ENCODE measurements at places on chromosomes 4 and X. TPM values are rescaled to one million over a fixed set of nuclear protein-coding genes. Genes with fewer than 3 reads are reported as not detected.

DNA sequence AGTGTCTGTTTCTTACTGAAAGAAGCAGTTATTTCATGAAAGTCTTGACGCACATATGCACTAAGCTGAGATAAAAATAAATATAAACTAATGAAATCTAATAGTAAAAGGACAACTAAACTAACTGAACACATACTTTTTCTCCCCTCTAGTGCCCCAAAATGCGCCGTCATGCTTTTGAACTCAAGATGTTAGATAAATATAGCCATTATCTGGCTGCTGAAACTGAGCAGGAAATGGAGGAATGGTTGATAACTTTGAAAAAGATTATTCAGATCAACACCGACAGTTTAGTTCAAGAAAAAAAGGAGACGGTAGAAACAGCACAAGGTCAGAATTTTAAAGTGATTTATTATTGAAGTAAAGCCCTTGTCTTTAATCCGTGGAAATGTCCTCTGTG is 70.2 kb downstream of the DOCK11 start:
- no peak for DNase-seq

GRCh38 chr4:149292425-149293007 is 523.1 kb downstream of the IQCM start:
- DNase-seq: no peak

GRCh38 chr4:88697588-88698329 is at the start of gene NAP1L5:
NAP1L5 (minus strand) TSS chr4:88697829; CDS start chr4:88697754, 75 bp downstream.
- DNase-seq: peak; percentile 31

- no peak for DNase-seq
Observed at GRCh38 chrX:88863726-88864125, 116.7 kb downstream of the CPXCR1 start.

DNA sequence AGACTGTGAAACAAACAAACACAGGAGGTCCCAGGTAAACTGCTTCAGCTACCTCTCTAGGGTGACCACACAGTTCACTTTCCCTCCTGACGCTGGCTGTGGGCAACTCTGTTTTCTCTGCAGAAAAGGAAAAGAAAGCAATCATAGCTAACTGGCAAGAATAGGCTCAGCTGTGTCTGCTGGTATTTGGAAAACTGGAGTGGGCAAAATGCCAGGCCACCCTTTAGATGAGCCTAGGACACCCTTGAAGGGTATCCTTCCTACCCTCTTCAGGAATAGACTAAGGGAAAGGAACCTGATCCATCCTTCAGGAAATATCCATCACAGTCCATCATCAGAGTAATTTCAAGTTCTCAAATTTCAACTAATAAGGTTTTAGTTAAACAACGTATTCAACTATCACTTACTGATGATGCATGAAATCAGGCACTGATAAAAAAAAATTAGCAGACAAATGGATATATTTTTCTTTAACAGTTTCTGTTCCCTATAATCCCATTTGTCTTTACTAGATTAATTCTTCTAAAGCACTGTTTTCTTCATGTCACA is 60.9 kb downstream of the CAMK2D start:
- no peak for DNase-seq

DNA sequence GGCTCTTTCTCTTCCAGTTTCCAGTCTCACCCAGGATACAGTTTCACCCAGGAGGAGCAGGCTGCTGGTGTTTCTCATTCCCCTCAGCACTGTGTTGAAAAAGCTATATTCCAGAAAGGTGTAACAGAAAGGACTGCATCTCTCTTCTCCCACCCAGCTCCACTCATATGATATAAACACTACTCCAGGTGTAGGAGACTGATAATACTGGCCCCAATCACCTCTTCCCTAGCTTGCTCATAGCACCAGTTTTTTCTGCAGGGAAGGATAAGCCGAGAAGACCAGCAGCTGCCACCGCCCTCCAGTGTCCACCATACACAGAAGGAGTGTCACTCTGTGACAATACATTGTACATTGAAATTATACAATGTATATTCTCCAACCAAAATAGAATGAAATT is 105.5 kb upstream of the STK26 start:
- DNase-seq: no peak

GRCh38 chrX:103666202-103667107 is 20.0 kb downstream of the MORF4L2 start:
- DNase-seq: no peak

DNA sequence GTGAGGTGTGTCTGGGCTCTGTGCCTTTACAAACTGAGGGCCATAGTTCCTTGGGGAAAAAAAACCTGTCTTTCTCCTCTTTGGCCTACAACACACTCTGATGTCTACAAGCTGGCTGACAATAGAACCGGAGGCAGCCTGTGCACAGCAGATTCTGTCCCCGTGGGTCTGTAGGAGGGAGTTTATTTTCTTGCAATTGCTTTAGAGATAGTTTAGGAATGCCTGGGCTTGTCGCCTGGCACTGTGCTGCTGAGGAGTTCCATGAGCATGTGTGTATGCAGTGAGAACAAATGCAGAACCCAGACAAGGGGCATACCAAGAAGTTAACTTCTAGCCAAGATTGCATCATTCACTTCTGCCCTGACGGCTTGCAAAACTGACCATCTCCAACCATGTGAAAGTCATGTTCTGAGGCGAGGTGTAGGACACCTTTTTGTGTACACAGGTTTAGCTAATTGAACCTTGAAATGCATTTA is 54.1 kb downstream of the CCNI start:
- no peak for DNase-seq

DNA sequence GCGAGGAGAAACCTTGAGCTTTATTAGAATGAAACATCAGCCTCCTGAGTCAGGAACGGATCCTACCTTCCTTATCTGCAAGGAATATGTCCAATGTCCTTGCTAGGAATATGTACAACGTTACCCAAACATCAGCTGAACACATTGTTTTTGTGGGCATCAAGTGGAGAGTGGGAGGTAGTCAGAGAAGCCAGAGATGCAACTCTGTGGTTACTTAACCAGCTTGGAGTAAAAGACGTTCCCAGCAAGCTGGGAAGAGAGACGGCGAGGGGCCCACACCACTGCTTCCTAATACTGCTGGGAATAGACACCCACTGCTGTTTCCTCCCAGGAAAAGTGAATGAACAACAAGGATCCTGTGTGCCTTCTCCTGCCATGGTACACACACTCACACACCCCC is 74.4 kb upstream of the PLAC1 start:
- no peak for DNase-seq

GRCh38 chr4:71857713-71858451 is 74.0 kb upstream of the GC start:
- no peak for DNase-seq

DNA sequence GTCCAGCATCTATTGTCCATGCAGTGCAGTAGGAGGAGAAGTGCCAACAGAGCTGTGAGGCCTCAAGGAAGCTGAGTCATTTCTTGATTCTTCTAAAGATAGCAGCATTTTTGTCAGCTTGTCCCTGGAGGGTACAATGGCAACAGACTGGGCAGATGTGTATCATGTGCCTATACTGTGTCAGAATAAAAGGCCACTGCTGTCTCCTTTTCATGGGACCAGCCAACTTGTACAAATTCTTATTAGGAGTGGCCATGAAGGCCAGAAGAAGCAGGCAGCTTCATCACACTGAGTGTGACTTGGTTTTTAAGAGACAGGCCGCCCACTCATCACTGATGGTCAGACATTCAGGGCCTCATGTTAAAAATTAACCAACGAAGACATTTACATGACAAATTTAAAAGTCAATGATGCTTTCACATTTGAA is 185.0 kb upstream of the FAM241A start:
- DNase-seq: no peak

DNA sequence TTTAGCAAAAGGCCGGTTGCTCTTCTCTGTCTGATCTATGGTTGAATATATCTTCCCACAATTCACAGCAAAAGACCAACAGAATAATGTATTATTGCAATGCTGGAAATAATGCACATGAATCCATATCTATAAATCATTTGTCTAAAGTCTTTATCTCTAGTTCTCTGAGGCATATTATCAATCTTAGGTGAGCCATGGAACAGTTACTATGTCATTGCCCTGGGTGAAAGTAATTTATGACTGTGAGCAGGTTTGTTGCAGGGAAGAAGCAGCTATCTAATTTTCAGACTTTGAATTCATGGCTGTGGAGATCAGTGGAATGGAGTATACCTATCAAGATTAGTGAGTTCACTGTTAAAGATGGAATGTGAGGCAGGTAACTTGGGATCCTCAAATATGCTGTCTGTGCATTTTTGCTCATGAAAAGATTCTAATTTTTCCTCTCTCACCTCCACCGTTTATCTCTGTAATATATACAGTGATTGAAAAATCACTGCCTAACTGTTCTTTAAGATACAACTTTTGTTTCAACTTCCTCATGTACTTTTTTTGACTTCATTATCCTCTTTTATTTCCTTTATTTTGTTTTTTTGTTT is 256.8 kb upstream of the ARSJ start:
- DNase-seq: no peak

DNA sequence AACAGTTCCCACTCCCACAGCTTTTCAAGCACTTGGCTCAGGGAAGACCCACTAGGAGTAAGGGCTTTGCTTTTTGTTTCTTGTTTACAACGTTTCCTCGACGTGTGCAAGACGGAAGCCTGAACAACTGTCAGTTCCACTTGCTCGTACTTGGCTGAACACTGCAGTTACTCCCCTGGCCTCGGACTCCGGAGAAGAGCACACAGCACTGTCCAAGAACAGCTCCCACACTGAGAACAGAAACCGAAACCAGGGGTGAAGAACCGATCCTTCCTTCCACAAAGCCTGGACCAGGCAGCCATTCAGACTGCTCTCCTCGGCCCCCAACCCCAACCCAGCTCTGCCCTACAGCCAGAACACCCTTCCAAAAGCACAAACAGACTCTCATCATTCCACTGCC is 25.5 kb downstream of the IRF2 start:
- DNase-seq: no peak

- DNase-seq: no peak
Observed at GRCh38 chr4:123319639-123320038, 77.0 kb upstream of the SPRY1 start.

DNA sequence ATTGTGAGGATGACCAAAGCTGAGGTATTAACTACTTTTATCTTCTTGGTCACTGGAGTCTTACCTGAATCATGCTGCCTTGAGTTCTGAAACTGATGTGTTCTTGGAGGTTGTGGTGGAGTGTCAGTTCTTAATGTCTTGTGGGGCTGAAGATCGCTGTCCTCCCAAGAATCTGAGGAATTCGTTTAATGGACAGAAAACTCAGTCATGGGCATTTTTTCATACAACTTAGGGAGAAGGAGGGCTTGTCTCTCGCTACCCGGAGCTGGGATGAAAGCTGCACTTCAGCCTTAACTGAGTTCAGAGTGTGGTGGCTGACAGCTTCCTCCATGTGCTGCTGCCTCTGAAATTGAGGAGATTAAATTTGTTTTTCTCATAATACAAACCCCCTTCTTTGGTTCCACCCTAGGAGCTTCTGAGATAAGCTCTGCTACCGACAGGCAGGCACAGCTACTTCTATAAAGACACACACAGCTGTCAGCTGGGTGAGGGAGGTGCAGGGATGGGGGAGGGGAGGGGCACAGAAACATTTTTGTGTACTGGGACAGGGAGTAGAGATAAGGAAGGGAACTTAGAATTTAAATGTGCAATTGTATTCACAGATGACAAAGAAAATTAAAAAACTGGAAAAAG is 30.8 kb downstream of the RBBP7 start:
- no peak for DNase-seq

DNA sequence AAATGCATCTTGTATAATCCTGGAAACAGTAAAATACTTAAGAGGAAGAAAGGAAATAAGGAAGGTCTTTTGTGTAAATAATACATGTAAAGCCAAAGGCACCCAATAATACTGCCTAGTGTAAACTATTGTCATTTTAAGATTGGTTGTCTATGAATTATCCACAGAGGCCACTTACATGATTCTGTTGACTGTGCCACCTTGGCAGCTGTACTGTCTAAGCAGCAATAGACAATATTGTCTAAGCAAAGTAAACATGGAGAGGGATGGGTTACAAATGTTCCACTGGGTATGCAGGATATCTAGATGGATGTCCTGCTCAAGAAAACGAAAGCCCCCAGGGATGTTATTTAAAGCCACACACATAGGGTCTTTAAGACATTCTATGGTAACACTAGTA is 19.4 kb downstream of the BEND4 start:
- DNase-seq: no peak

GRCh38 chr4:39539089-39539611 is 11.9 kb upstream of the UGDH start:
- peak; percentile 55 for DNase-seq

DNA sequence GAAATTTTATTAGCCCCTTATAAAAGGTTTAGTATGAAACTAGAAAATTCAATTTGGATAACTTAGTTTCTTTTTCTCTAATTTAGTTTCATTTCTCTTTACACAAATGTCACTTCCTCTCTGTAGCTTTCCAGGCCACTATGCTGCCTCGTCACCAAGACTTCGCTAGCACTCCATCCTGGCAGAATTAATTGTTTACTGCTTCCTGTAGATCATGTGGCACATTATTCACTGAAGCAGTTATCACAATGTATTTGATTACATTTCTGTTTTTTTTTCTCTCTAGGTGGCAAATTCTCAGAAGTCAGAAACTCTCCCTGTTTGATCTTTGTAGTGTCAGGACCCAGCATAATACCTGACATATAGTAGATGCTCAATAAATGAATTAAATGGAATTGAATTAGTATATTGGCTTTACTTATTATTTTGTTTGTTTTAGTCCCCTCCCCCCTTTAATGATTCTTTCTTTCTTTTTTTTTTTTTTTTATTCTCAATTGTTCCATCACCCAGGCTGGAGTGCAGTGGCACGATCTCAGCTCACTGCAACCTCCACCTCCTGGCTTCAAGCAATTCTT is 9.3 kb upstream of the SAT1 start:
- DNase-seq: no peak

- no peak for DNase-seq
Observed at GRCh38 chrX:154486052-154486395, 391 bp downstream of the UBL4A start.

GRCh38 chrX:74383611-74384010 is 37.7 kb upstream of the SLC16A2 start:
- DNase-seq: peak; percentile 15

DNA sequence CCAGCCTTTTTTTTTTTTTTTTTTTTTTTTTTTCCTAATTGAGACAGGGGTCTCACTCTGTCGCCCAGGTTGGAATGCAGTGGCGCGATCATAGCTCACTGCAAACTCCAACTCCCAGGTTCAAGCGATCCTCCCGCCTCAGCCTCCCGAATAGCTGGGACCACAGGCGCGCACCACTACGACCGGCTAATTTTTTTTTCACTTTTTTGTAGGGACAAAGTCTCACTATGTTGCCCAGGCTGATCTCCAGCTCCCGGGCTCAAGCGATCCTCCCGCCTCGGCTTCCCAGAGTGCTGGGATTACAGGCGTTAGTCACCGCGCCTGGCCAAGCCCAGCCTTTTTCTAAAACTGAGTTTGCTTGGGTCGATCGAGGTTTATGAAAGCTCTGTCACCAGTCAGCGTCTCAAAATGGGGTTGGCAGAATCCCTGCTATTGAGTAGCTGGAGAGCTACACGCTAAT is 1.3 kb upstream of the OTUD5 start:
- no peak for DNase-seq

- no peak for DNase-seq
Observed at GRCh38 chr4:124564121-124564520, 148.4 kb downstream of the ANKRD50 start.

GRCh38 chr4:69066945-69067344 is 29.3 kb upstream of the UGT2B7 start:
- DNase-seq: no peak

- no peak for DNase-seq
Observed at GRCh38 chrX:131987252-131987651, 35.9 kb upstream of the STK26 start.

PLK4 gene
- polyA plus RNA-seq: 36.7 TPM

ATRX gene
- 105 TPM for polyA plus RNA-seq

VEGFC gene
- polyA plus RNA-seq: 17.1 TPM

LRP2BP gene
- polyA plus RNA-seq: 6.9 TPM

POLR2B gene
- 128 TPM for polyA plus RNA-seq

GPR34 gene
- 5.4 TPM for polyA plus RNA-seq

ZNF157 gene
- polyA plus RNA-seq: 1.6 TPM

GPC4 gene
- 20.3 TPM for polyA plus RNA-seq

TAB3 gene
- polyA plus RNA-seq: 36.9 TPM
